Activated CD4-positive, alpha-beta T cell treated with anti-CD3 and anti-CD28 coated beads, Interleukin-2, amount 50 U/mL, for 16 hours (primary cell): ENCODE measurements at places on chromosomes 5 and 9.

GRCh38 chr9:97990259-97990658 is 7.1 kb downstream of the ANP32B start:
- DNase-seq = no peak

GRCh38 chr5:147384346-147385193 is 125.3 kb downstream of the DPYSL3 start:
- DNase-seq = no peak

GRCh38 chr5:45414620-45415573 is 281.3 kb downstream of the HCN1 start:
- no peak for DNase-seq

- no peak for DNase-seq
Measured at GRCh38 chr9:72597181-72597517, 75.7 kb downstream of the TMC1 start.

DNA sequence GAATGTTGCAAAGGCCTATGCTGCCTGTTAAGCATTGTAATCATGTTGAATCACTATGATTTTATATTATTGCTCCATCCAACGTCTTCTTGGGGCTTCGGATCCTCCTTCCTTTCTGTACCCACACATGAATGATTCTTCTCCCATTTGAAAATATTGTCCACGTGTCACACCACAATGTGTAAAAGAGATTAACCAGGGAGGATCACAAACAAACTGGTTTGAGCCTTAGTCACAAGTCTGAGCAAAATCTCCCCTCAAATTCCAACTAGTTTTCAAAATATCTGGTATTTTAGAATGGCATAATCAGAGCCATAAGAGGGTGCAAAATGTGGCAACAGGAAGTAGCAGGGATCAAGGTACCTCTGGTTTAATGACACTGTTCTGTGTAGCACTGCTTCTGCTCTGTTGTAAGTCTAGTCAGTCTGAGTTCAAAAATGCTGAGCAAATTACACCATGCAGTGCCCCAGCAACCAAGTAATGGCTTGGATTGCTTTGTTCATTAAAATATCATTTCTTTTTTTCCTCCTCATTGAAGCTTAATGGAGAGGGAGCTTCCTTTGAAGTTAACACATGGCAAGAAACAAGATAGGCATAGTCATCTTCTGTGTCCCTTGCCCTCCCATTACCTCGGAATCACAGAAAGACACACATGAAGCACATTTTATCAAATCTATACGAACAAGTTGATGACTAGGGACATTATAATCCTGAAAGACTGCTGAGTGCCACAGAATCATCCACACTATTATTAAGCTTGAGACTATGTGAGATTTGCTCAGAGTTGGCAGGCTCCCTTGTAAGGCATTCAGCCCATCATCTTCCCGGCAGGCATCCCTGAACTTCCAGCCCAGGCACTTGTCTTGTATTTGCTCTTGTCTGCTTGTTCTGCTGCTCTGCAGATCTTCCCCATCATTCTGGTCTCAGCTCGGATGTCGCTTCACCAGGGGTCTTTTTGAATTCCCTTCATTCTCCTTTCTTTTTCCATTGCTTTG is 102.0 kb upstream of the PRLR start:
- DNase-seq = no peak

GRCh38 chr9:34592895-34593601 is 3.5 kb upstream of the CNTFR start:
- no peak for DNase-seq

DNA sequence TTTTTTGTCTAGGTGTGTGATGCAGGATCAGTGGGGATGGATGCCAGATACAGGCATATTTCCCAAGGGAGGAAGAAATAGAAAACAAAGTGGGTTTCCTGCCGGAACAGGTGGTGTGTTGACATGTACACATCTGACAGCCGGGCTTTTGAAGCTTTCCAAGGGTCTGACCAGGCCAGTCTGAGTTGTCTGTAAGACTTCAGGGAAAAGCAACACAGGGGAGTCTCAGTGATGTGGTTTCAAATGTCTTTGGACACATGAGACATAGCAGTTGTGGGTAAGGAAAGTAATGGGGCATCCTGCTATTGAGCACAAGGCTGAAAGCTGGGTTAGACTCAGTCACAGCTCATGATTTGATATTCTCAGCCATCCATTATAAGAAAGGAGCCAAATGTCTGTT is 274.9 kb downstream of the PIK3R1 start:
- DNase-seq = no peak

- DNase-seq = no peak
Measured at GRCh38 chr9:70600506-70600905, 186.0 kb upstream of the KLF9 start.
